H7 (cell line): ENCODE measurements at places on chromosomes 6 and 20.

GRCh38 chr20:38229376-38230252, 30.9 kb downstream of the KIAA1755 start:
- peak; percentile 82 for DNase-seq

GRCh38 chr6:41452763-41453162, 93.4 kb upstream of the FOXP4 start:
- DNase-seq: peak; percentile 55

GRCh38 chr6:11621119-11621518, 83.6 kb downstream of the TMEM170B start:
- no peak for DNase-seq

DNA sequence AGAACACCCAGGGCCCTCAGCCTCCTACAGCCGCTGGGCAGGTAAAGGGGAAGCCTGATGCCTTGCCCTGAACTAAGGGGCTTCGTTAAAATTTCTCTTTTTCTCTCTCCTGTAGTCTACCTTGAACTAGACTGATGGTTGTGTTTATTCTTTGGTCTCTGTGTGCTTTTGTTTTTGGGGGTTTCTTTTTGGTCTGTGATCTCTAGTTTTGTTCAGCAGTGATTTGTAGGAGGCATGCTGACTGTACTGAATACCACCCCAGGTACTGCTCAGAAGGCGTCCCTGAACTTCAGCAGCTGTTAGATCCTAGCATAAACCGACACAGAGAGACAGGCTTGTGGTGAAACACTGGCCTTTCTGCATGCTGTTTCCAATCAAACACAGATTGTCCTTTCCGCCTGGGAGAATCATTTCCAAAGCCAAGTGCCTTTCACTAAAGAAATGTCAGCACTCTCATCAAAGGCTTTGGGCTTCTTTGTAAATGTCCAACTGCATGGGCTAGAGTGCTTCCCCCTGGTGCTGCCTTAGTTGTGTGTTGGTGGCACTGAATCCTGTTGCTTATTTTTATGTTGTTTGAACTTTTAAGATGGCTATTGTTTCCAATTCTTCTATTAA, 364.7 kb upstream of the SASH1 start:
- no peak for DNase-seq

- peak; percentile 63 for DNase-seq
These were observed 812 bp downstream of the MYMX start for GRCh38 chr6:44217332-44218143.

GRCh38 chr6:74656453-74656852, 549.4 kb downstream of the COL12A1 start:
- no peak for DNase-seq

- no peak for DNase-seq
These were observed 8.2 kb downstream of the CYB5R4 start for GRCh38 chr6:83867527-83868161.

DNA sequence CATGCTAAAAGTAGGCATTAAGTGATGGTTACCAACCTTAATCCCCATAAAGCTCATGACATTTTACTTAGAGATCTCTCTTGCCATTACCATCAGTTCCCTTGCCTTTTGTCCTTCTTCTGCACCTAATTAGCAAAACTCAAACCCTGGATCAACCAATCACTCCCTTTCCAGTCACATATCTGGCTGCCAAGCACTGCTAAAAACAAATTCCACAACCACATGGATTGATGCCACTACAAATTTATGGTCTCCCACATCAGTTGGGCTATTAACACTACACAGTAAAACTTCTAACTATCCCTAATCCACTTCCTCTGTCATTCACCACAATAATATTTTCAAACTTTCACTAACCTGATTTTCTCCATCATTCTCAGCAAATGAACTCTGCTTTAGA, 54.3 kb upstream of the RNF146 start:
- DNase-seq: no peak

DNA sequence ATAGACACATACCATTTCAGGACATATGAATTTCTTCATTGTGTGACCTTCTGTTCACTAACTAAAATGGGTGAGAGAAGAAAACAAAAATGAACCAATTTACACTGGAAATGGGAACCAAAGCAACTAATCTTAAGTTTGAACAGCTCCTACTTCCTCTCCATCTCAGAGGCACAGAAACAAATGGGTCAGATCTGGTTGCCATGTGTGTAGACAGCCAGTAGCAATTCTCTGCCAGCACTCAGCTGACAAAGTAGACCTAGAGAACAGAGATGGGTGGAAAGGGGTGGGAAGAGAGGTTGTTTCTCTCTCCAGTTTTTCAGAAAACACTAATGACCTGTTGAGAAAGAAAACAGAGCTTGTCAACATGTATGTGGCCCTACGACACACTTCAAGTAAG, 14.3 kb upstream of the POPDC3 start:
- DNase-seq: no peak

- no peak for DNase-seq
These were observed 116.7 kb downstream of the SLC35F1 start for GRCh38 chr6:118023771-118024170.

DNA sequence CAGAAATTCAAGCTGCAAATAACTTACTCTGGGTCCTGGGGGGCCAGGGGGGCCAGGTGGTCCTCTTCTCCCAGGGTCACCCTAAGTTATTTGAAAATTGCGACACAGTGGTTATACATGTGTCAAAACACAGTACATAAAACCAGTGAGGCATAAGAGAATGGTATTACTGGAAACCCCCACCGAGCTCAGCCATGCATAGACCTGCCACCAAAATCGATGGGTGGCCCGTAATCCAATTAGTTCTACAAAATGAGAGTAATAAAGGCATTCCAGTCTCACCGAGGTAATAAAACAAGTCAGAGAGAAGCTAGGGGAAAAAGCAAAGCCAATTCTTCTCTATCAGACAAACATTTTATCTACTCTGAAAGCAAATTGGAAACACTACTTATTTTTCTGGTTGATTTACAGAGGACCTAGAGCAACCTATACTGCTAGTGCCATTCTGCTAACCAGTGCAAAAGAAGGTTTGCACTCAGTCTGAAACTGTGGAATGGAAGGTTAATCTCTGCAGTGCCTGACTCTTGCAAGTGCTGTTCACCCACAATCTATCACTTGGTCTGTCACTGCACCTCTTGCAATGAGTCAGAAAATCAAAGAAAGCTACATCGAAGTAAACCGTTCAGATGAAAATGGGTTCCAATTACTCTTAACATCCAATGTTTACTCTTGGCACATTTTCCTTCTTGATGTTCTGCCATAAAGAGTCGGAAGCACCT, 32.4 kb downstream of the COL9A1 start:
- DNase-seq: no peak

DNA sequence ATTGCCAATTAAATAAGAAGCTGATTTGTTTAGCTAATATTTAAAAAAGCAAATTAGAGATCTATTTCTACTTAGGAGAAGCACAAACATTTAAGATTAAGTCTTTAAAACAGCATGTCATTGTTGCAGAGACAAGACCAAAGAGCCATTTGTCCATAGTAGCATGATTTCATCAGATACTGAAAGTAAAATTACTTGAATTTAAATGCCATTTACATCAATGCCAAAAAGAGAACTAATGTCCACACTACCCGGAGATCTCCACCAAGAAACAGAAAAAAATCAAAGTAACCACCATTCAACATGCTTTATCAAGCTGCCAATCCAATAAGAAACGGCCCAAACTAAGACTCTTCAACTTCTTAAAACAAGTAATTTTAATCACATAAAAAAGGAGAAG, 15.7 kb downstream of the AURKA start:
- no peak for DNase-seq

DNA sequence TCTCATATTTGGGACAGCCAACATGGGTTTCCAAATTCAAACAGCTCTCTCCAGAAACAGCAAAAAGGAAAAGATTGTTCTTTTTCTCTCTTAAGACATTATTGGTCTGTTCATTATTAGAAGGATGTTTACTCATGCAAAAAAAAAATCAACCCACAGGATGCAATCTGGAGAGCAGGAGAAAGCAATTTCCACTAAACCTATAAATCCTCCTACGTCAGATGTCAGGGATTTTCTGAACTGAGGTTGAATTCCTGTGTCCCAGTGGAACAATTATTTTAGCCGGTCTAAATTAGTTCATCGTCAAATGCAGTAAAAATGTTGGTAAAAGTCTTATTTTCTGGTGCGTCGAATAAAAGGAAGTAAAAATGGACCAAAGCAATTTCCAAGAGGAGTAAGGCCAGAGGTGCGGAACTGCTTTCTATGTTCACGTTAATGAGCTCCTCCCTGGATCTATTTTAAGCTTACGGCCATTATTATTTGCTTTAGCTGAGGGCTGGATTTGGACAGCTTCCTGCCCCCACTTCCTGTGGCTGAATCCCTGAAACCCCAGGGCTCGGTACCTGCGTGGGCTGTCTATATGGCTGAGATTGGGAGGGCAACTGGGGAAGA, at the start of gene GABRR1:
TSS of gene GABRR1 (minus strand) at position 60 of the 612 bp plus-strand sequence. CDS start at position 24, 36 bp downstream.
- DNase-seq: no peak

GRCh38 chr20:17014756-17015366, 212.0 kb upstream of the PCSK2 start:
- DNase-seq: no peak

GRCh38 chr6:71280701-71281100, 7.9 kb upstream of the OGFRL1 start:
- no peak for DNase-seq

- no peak for DNase-seq
These were observed 128.8 kb downstream of the PHF3 start for GRCh38 chr6:63764318-63764916.

DNA sequence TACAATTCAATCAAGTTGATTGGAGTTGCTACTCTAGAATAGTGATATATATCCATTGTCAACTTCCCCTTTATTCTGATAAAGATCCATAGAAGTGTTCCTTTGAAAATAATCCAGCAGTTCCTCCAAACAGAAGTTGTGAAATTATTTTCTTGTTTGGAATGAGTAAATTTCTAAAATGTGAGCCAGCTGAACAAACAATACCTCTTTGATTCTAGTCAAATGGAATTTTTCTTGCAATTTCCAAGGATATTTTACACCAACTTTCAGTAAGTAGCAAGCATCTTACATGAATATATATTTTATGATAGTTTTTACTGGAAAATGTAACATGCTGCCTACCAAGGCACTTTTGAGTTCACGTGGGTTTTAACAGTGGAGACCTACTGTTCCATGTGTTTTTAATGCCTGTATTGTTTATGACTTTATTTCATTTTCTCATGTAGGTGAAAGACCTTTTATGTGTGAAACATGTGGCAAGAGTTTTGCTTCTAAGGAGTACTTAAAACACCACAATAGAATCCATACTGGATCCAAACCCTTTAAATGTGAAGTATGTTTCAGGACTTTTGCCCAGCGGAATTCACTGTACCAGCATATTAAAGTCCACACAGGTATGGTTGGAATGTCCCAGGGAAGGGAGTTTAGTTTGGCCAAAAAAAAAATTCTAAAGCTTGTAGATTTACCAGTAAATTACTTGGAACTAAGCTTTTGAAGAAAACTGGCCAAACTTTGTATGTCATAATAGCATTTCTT, 6.5 kb downstream of the GZF1 start:
- DNase-seq: no peak

DNA sequence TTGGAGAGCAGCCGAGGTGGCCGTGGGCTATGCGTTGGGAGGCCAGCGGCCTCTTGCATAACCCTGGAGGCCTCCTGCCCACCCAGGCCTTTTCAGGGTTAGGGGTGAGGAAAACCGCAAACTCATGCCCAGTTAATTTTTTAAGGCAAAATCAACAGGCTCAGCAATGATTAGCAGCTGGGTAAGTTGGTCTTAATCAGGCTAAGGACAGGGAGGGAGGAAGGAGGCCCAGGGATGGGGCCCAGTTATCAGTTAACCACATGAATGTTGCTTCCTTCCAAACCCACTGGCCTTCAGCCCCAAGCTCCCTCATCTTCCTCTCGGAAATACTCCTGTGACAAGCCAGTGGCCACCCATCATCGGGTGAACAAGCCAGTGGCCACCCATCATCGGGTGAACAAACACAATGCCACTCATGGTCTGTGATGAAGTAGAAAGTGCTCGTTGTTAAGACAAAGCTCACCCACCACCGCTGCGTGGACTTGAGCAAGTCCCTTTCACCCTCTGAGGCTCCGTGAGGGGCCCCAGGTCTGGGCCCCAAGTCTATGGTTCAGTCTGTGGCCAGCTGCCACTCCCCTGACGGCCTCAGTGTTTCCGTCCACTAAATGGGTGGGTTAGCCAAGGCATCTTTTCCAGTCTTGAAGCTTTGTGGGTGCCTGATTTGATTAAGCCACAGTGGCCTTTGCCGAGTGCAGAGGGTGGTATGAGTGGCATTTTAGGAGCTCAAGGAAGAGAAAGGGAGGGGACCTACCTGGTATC, 39.4 kb downstream of the HNF4A start:
- DNase-seq: peak; percentile 25

GRCh38 chr6:83708970-83709747, at the start of gene SNAP91:
Gene SNAP91 (minus strand): TSS chr6:83709101. CDS start chr6:83707927, 1,174 bp downstream.
- DNase-seq: peak; percentile 83

DNA sequence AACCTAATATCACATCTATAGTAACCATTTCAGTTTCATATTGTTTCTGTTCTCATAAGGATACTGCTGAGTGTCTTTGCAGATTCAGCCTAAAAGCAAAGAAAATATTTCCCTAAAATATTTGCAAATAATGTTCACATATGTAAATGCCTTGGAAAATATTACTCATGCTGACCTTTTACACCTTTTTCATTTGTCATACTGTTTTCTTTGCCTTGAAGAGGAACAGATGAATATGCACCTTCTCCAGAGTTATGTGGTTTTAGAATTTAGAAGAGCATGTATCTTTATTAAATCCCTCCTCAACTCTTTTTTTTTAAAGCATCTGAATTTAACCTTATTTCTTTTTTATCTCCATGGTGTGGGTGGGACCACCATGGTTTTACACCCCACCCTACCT, 32.5 kb downstream of the NDUFAF5 start:
- DNase-seq: no peak

GRCh38 chr6:132675002-132675401, 16.0 kb upstream of the TAAR1 start:
- peak; percentile 32 for DNase-seq

GRCh38 chr6:123802351-123802696, 1.3 kb upstream of the NKAIN2 start:
- DNase-seq: no peak

DNA sequence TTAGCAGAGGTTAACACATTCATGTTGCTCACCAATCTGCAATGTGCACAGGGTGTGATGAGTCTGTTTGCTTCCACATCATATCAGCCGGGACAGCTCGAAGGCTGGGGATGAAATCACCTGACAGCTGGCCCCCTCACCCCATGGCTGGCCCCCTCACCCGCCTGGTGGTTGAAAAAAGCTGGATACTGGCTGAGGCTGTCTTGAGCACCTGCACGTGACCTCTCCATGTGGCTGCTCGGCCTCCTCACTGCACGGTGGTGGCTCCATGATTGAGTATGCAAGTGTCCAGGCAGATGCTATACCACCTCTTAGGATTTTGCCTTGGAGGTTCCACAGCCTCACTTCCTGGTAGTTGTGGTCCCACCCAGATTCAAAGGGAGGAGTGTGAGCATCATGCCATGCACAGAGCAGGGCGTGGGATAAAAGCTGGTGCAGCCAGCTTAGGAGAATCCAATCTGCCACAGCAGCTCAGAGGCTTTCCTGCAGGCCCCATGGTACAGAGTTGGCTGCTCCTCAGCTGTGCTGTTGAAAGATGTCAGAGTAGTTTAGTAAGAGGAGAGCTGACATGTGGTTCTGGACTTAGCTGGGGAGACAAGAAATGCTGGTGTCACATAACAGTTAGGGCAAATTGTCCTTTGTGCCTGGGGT, 29.6 kb upstream of the SYNDIG1 start:
- no peak for DNase-seq
